Hippocampal formation (tissue), 2 donors: ENCODE measurements at places on chromosomes 2 and 18.

DNA sequence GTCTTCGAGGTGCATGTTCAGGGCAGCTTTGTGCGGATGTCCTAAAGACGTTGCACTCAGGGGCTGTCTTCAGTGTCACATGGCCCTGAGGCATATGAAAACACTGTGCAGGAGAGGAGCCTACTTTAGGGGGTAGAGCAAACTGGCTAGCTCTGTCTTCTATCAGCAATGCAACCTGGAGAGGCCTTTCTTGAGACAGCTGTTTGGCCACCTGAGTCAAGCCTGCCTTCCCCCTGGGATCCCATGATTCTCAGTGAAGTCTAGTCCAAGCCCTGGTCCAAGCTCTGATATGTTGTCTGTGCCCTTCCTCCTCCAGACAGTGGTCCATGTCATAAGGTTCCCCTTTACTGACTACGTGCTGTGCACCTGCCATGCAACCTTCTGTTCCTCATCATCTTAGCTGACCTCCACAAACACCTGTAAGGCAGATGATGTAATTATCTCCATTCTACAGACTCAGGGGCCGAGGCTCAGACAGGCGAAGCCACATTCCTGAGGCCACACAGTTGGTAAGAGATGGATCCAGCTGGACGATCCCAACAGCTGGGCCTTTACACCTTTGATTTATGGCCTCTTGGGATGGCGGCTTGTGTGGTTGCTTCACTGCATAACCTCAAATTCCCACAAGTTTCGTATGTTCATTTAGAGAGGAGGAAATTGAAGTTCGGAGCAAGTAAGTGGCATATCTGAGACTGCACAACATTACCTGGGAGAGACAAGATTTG is 109.9 kb downstream of the COPS8 start:
- no peak for DNase-seq

DNA sequence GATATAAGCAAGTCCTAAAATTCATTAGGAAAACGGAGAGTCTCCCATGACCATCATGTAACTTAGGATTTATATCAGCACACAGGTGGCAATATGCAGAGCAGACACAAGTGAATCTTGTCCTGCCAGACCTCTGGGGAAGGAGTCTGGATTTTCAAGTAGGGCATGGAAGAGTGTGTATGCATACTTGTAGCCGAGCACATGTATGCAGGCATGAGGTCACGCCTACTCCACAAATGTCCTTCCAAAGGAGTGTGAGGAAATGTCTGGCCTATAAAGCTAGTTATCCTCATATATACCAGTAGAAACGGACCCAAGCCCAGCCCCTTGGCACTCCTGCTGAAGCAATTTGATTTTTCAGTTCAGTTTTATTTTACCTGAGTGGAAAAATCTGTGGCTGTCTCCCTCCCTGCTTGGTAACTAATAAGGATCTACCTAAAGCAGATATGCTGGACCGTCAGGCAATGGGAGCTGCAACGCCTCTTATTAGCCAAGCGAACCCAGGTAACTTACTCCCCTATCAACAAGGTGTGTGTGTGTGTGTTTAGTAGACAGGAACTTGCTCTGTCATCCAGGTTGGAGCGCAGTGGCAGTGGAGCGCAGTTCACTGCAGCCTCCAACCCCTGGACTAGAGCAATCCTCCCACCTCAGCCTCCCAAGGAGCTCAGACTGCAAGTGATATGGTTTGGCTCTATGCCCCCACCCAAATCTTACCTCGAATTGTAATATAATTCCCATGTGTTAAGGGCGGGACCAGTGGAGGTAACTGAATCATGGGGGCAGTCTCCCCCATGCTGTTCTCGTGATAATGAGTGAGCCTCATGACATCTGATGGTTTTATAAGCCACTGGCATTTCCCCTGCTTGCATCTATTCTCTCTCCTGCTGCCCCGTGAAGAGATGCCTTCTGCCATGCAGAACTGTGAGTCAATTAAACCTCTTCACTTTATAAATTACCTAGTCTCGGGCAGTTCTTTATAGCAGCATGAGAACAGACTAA is 2.8 kb downstream of the STAT1 start:
- no peak for DNase-seq

DNA sequence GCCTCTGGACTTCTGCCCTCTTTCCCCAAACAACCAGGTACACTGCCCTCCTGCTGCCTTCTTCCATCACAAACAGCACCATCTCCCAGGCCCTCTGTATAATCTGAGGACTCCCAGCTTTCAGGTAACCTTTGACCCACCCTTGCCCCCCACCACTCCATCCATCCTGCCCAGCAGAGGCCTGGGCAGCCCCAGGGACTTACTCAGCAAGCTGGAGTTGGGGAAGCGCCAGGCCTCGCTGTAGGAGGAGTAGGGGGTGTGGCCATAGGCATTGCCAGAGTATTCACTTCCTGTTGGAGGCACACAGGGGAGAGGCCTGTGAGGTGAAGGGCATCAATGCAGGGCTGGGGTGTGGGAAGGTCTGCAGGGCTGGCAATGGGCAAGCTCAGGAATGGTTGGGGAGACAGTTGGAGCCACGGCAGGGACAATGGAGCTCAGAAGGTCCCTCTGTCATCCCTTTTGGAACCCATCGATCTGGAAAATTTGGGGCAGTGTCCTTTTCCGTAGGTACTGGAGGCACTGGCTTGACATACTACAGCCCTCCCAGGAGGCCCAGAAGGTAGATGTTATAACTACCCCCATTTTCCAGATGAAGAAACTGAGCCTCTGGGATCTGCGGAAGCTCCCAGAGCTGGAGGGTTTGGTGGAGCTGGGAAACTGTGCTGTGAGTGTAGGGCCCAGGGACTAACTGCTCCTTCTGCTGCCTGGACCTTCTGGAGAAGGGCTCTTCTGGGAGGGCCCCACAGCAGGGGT is 46.3 kb downstream of the PSD4 start:
- DNase-seq = no peak

DNA sequence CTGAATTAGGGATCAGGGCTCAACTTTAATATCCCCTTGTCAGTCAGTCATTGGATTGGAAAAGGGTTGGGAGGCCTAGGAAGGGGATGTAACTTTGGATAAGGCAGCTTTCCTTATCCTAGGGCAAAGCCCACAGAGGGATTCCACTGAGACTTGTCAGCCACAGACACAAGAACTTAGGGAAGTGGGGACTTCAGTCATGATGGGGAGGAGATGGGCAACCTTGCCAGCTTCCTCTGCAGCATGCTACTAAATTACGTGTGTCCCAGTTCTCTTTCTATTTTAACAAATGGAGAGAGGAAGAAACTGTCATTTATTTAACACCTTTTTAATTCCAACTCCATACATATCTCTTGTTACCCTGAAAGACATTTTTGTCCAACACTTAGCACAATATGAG is 237.8 kb downstream of the WDR7 start:
- DNase-seq = no peak

GRCh38 chr2:6203291-6203959 is 511.2 kb downstream of the SOX11 start:
- no peak for DNase-seq

DNA sequence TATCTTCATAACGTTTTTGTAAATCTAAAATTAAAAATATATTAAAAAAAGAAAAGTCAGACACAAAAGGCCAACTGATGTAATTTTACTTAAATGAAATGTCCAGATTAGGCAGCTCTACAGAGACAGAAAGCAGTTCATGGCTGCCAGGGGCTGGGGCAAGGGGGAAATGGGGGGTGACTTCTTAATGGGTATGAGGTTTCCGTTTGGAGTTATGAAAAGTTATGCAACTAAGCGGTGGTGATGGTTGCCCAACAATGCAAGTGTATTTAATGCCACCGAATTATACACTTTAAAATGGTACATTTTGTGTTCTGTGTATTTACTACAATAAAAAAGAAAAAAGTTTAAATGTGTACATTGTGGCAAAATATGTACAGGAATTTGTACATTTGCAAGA is 70.2 kb upstream of the TEX51 start:
- DNase-seq = no peak

DNA sequence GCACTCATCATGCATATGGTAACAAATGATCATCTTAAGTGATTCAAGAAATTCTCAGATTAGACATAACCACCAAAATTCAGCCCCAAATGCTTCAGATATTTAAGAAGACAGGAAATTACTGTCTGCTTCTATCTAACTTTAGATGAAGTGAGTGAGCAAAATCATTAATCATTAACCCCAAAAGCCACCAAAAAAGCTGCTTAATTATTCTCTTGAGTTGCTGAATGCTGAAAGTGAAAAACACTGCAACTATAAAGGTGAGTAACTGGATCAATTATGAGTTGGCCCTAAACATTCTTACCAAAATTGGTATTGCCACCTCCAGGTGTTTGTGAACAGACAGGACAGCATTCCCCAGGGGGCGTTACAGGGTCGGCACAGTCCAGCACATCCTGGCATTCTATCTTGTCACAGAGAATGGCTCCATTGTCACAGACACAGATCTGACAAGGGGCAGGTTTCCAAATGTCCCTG is 69.6 kb downstream of the COL5A2 start:
- no peak for DNase-seq

- DNase-seq = peak; percentile 17
Observed at GRCh38 chr18:21489119-21489750, 111.3 kb downstream of the ESCO1 start.

DNA sequence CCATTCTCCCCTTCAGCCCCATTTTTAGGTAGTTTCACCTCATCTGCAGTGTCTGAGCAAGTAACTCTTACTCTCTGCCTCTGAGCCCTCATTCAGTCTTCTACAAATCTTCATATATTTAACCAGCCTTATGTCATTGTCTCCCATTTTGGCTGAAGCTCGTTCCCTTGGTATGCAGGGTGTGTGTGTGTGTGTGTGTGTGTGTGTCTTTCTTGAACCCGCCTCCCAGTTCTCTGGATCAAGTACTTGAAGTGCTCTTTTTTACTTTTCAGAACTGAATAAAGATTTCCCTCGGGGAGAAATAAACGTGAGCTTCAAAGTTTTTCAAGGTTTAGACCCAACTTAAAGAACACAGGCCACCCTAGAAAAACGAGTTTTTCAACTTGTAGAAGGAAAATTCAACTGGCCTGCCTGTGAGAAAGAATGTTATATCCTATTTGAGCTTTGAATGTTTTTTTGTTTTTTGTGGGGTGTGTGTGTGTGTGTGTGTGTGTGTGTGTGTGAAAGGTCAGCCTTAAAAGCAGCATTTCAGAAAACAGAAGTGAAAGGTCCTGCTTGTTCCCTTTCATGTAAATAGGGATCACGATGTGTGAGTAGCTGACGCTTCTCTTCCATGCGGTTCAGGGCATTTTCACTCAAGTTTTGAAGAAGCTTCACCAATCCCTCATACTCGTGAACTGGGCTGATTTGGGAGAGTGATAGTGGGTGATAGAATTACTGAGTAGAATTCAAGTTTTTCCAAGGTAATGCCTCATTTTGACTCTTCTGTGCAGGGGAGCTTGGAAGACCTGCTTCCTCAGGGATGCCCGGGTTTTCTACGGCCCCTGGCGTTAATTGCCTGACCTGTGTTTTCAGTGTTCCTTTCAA is 50.6 kb upstream of the EML6 start:
- DNase-seq = peak; percentile 14
